ENCODE measurements at places on chromosomes 1 and 21.

GRCh38 chr1:118123116-118123839 lies 61.8 kb downstream of the SPAG17 start:
- no peak for DNase-seq

DNA sequence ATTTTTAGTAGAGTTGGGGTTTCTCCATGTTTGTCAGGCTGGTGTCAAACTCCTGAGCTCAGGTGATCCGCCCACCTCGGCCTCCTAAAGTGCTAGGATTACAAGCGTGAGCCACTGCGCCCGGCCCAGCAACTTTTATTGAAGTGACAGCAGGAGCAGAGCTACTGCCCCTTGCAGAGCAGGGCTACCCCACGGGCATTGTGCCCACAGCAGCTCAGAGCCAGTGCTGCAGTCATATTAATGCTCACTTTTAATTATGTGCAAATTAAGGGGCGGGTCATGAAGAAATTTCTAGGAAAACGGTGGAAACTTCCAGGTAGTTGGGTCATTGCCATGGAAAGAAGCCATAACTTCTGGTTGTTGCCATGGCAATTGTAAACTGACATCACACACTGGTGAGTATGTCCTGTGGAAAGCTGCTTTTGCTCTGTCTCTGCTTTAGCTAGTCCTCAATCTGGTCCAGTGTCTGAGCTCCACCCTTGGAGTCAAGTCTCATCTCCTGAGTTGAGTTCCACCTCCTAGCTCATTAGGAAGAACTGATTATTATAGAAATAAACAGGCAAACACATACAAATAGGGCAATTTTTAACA lies 127.3 kb upstream of the ADGRL4 start:
- no peak for DNase-seq

- no peak for DNase-seq
These were observed 61.6 kb upstream of the TENT5B start for GRCh38 chr1:27074175-27074780.

DNA sequence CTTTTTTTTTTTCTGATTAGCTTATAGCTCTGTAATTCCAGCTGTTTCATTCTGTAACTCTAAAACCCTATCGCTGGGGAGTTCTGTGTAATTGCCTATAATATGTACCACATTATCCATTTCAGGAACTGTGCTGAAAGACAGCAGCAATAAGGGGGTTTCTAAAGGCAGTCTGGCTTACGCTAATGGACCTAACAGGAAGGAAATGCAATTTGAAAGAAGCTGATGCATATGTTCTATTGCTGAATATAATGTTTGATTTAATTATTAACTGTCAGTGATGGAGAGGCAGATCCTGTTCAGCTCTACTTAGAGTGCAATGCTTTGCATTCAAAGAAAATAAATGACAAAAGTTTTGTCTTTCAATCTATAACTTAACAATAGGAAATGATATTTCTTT lies 209.4 kb upstream of the SNX7 start:
- DNase-seq = no peak

GRCh38 chr1:38860454-38860795 lies 853 bp upstream of the RRAGC start:
- DNase-seq = no peak

GRCh38 chr1:24803987-24804530 lies 58.8 kb downstream of the CLIC4 start:
- DNase-seq = no peak

DNA sequence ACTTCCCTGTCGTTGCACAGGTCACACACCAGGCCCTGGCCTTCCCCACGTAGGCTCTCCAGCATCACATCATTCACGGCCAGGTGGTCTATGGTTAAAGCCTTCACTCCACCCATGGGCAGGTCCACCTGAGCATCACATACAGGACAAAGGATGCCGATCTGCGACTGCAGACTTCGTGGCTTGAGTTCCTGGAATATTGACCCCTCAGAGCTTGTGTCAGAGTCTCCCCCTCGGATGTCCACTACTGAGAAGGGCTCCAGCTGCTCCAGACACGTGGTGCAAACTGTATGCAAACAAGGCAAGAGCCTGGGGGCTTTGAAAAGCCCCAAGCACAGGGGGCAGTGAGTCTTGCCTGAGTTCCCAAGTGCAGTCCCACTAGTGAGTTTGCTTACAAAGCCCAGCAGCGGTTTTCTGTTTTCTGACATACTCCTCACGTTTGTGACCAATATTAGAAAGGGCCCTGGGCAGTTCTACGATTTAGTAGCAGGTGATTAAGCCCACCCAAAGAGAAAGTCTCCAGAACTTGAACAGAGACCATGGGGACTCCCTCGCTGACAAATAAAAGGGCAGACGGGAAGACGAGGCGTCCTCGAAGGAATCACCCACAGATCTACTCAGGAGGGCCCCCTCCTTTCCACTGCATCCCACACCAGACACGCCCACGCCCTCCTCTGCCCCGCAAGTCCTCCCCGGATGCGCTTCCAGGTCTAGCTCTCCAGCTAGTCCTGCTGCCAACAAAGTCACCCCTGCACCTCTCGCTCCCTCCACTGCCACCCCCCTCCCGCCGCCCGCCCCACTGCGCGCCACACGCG lies 568 bp downstream of the TRIM45 start:
- DNase-seq = no peak

GRCh38 chr21:41304068-41304720 lies 12.4 kb upstream of the FAM3B start:
- no peak for DNase-seq

DNA sequence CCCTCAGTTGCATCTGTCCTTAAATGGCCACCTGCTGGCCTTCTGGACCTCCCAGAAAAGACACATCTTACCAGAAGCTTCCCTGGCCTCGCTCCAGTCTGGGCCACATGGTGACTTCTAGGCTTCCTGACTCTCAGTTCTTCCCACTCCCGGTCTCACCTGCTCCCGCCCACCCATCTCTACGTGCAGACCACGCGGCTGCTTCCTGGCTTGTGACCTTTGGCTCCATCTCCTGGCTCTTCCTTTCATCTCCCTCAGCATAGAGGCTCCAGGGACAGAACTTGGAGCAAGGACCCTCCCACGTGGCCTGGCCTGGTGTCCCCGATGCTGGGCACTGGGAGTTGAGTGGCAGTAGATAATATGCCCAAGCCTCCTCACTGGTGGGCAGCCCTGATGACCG lies 124.9 kb upstream of the IRF2BP2 start:
- DNase-seq = no peak

- no peak for DNase-seq
These were observed 81.1 kb downstream of the SIK1 start for GRCh38 chr21:43345746-43346409.

DNA sequence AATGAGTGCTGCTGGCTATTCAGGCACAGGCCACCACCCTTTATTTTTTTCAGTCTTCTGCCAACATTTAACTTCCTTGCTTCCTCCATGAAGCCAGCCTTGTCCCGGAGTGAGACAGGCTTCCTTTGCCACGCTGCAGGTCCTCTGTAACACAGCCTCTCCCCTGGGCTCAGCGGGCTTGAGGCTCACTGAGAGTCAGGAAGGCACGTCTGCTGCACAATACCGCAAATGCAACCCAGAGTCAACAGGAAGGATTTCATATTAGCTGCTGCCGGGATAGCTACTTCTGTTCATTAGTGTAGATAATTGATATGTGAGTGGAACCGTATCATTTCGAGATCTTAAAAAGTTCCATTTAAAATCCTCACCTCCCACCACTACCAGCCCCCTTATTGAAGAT lies 22.5 kb downstream of the MYOG start:
- DNase-seq = no peak

GRCh38 chr1:204263254-204263910 lies 49.6 kb upstream of the GOLT1A start:
- DNase-seq = no peak

DNA sequence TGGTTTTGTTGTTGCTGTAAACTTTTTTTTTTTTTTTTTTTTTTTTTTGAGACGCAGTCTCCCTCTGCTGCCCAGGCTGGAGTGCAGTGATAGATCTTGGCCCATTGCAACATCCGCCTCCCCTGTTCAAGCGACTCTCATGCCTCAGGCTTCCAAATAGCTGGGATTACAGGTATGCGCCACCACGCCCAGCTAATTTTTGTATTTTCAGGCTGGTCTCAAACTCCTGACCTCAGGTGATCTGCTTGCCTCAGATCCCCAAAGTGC lies 78.9 kb upstream of the SLC45A1 start:
- no peak for DNase-seq

GRCh38 chr1:115796897-115797296 lies 28.4 kb upstream of the CASQ2 start:
- no peak for DNase-seq

DNA sequence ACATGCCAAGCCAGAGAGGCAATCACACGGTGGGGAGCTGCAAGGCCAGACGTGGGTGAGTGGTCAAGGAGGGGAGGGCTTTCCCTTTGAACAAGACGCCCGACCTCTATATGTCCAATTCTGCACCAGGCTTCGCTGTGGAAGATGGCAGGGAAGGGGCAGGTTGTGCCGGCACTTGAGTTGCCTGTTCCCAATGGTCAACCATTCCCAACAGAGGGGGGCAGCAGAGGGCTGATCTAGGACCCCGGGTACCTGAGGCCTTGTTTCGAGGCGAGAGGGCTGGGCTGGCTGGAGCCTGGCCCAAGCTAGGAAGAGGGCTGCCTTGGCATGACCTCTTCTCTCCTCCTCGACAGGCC lies 64.9 kb downstream of the TMEM53 start:
- DNase-seq = no peak

DNA sequence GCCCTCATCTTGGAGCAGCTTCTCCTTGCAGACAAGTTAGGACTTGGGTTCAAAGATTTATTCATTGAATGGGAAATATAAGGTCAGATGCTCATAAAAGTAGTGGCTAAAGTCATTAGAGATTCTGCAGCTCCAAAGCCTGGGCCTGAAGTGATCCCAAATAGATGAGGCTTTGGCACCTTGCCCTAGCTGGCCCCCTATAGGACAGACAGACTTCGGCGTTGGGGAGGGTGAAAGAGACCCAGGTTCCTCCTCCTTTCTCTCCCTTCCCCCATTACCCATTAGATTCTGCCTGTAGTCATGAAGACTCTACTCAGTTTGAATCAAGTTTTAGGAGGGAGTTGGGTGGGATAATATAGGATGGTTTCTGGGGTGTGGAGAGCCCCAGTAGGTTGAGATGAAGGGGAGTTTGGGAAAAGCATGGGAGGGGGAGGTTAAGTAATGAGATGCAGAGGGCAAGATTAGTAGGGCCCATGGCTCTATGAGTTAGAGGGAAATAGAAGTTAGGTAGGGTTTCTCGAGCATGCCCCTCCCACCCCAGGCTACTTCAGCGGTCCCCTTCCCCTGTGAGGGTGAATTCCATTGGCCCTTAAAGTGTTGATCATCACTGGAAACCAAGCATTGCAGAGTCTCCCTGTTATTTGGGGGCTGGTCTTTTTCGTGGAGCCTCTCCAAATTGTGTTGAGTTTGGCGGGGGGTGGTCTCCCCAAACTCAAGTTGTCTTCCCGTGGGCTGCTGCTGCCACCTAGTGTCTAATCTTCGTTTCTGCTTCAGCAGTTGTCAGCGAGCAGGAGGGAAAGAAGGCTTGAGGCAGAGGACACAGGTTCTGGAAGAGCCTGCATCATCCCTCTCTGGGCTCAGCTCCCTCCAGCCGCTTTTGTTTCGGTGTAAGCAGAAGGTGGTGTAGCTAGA lies 2.1 kb upstream of the AHDC1 start:
- no peak for DNase-seq

DNA sequence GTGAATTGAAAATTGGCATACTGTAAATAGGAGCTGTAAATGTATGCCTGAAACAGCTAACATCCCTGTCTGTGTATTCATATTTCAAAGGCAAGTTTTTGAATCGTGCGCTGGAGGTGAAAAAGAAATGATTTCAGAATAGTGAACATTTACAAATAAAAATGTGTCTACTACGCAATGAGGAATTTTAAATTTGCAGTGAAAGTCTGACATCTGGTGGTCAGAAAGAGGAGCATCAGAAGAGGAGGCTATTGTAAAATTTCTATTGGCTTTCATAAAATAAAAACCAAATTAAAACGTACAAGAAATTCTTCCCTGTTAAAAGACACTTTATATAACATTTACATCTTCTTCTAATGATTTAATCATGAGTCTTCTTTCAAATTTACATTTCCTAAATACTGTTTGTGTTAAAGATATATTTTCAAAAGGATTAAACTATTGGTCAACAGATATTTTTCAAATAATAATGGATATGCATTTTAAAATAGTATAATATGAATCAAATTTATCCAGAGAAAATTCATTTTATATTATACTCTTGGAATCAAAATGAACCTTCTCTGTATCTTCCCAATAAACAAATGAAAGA lies 113.7 kb upstream of the RRP15 start:
- no peak for DNase-seq

GRCh38 chr21:19702726-19703125 lies 1295.5 kb upstream of the NCAM2 start:
- DNase-seq = no peak

DNA sequence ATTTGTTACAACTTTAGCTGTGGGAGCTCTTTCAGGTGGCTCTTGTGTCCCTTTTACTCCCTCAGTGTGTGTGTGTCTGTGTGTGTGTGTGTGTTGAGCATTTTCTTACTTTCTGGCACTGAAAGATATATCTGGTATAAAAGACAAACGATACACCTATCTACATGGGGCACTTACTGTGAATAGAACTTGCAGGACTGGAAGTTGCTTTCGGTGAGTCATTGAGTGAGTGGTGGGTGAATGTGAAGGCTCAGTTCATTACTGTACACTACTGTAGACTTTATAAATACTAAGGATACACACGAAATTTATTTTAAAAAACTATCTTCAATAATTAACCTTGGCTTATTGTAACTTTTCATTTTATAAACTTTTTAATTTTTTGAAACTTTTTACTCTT lies 38.7 kb downstream of the BTBD8 start:
- DNase-seq = no peak

DNA sequence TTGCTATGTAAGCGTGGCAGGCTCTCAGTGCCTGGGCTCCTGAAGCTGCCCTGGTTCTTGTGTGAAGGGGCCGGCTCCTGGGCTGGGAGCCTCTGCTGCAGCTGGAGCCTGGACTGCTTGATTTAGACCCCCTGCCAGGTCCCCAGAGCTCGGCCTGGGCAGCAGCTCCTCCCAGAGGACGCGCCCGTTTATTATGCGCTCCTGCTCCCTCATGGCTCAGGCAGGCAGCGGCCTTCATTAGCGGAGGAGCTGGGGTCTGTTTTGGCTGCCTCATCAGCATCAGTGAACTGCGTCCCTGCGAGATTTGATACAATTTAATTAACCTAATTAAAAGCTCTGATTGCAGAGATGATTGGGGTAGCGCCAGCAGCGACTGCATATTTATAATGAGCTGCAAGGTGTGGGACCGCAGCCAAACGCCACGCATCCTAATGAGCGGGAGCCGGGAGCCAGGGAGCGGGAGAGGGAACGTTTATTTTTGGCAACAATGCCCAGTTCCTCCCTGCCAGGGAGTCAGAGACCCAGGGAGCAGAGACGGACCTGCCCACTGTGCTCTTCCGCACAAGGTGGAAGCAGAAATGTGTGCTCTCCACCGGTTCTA lies 16.6 kb downstream of the UTP11 start:
- no peak for DNase-seq

DNA sequence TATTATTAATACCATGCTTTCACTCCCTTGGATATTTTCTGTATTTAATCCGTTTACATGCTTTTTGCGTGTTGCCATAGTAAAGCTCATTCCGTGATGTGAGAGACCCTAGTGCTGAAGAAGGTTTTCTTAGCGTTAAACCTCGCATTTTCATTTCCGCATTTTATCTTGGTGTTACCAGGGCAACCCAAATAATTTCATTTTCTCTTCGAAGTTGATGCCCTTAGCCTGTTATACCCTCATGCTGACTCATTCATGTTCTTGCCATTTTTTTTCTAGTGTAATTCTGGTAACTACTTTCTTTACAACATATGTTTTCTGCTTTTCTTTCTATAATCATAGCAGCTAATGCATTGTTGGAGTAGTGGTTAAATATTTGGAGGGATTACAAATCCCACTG lies 37.2 kb downstream of the LRRC8C start:
- no peak for DNase-seq

- no peak for DNase-seq
These were observed 11.1 kb upstream of the SCYL3 start for GRCh38 chr1:169904834-169905233.

Measured in CD8-positive, alpha-beta memory T cell (primary cell).